ENCODE measurements at places on chromosomes 11 and 22.

GRCh38 chr11:74966651-74967050 is 17.6 kb downstream of the SPCS2 start:
- no peak for DNase-seq

GRCh38 chr11:22151649-22152197 is 41.2 kb upstream of the ANO5 start:
- no peak for DNase-seq

DNA sequence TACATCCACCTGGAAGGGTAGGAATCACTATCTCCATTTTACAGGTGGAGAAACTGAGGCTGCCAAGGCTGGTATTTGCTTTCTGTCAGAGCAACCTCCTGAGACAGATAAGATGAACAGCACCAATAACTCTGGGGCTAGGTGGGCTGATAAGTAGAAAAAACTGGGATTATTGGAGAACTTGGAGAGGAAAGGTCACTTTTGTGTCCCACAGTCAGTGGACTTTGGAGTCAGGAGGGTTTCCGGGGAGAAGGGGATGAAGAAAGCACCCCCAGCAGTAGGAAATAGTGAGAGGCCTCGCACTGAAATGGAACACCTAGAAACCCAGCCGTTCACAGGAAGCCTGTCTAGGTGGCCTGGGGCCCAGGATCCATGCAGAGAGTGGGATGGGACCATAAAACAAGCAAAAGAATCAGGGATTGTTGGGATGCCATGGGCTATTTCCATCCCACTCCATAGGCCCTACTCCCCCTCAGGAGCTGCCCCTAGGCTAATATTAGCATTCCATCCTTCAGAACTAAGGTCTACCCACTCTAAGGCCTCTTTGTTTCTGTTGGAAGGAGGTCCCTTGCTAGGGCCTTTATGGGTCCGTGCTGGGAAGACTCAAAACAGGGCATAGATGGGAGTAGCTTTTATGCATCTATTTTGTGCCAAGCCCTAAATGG is 31.0 kb upstream of the FCHSD2 start:
- DNase-seq: no peak

- no peak for DNase-seq
These were observed 37.6 kb upstream of the UBASH3B start for GRCh38 chr11:122617926-122618325.

GRCh38 chr11:116073854-116074837 is 569.9 kb upstream of the CADM1 start:
- no peak for DNase-seq

Measured in NCI-H1105 (cell line).